ENCODE measurements at places on chromosomes 16 and 17. TPM values are rescaled to one million over a fixed set of nuclear protein-coding genes. Genes with fewer than 3 reads are reported as not detected.

HSD17B2 gene
- not detected for total RNA-seq

DHX58 gene
- 3.8 TPM for total RNA-seq

SMIM5 gene
- total RNA-seq, result 15.8 TPM

GLP2R gene
- 0.35 TPM for total RNA-seq

ZPBP2 gene
- not detected for total RNA-seq

DPEP2 gene
- total RNA-seq, result 2.2 TPM

ADAP2 gene
- 8.0 TPM for total RNA-seq
